ENCODE measurements at places on chromosomes 7 and 10. TPM values are rescaled to one million over a fixed set of nuclear protein-coding genes. Genes with fewer than 3 reads are reported as not detected.

Gene KLF14
- total RNA-seq = 0.13 TPM

Gene ACSM6
- total RNA-seq = not detected

Gene PAX4
- total RNA-seq = not detected

Gene UPK3B
- not detected for total RNA-seq

Gene C7orf25
- 4.5 TPM for total RNA-seq

Gene CPA5
- not detected for total RNA-seq

Gene VPS37D
- 5.8 TPM for total RNA-seq

Gene PPP1R3C
- 17.3 TPM for total RNA-seq

Gene CPA1
- not detected for total RNA-seq

Gene ZNF479
- total RNA-seq = not detected

Gene SRGN
- 60.0 TPM for total RNA-seq

Gene C10orf88
- 6.1 TPM for total RNA-seq

Gene ATOH7
- total RNA-seq = 0.48 TPM

Gene HPSE2
- total RNA-seq = not detected

Measured in epithelial cell of alveolus of lung (primary cell).